ENCODE measurements at places on chromosomes 2 and 18. TPM values are rescaled to one million over a fixed set of nuclear protein-coding genes. Genes with fewer than 3 reads are reported as not detected.

- peak; percentile 3 for DNase-seq
Observed at GRCh38 chr2:153388246-153388645, 90.3 kb downstream of the RPRM start.

DNA sequence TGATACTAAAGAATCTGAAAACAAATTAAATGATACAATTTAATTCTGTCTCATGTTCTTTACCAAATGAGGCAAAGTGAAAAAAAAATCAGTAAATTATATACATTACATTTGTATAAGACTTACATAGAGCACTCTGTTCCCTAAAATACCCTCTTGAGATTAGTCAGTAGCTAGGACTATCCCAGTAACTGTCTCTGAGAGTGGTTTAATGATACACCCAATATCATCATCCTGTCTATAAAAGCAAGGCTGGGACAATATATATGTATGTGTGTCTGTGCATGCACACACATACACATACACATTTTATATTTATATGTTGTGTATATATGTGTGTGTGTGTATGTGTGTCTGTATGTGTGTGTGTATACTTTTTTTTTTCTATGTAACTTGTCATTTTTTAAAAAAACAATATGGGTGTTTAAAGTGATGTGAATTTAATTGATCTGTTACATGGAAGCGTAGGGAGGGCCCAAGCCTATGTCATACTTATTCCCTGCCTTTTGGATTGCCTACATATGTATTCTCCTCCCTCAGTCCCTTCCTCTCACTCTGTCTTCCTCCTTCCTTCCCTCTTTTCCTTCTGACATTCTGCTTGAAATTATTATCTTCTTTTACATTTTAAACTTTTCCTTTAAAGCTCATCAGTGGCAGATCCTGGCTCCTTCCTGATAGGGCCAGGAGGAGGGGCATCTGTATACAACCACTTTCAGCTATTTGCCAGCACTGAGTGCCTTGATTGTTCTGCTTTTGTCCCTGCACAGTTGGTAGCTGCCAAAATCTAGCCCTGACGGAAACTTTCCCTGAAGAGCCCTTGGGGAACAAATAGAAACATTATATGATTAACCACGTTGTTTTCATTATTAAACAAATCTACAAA is 6.8 kb downstream of the ASXL3 start:
- no peak for DNase-seq

GRCh38 chr2:105592288-105592687 is 152.4 kb upstream of the NCK2 start:
- DNase-seq: peak; percentile 13

Gene TUBA3D
- total RNA-seq: not detected

Measured in SK-MEL-5 (cell line).